ENCODE measurements at places on chromosomes 11 and 22. TPM values are rescaled to one million over a fixed set of nuclear protein-coding genes. Genes with fewer than 3 reads are reported as not detected.

Gene CELSR1
- 1.6 TPM for polyA plus RNA-seq

Gene OMP
- 0.61 TPM for polyA plus RNA-seq

Gene TNNT3
- polyA plus RNA-seq, result 3.1 TPM

Gene TUBA8
- polyA plus RNA-seq, result 5.4 TPM

Gene ARHGAP20
- 0.23 TPM for polyA plus RNA-seq

Gene CTNND1
- 73.1 TPM for polyA plus RNA-seq
